Kidney glomerular epithelial cell (primary cell): ENCODE measurements at places on chromosomes 2 and 18.
A peak's percentile ranks its signal among the peaks of the same experiment; 100 is the strongest.

DNA sequence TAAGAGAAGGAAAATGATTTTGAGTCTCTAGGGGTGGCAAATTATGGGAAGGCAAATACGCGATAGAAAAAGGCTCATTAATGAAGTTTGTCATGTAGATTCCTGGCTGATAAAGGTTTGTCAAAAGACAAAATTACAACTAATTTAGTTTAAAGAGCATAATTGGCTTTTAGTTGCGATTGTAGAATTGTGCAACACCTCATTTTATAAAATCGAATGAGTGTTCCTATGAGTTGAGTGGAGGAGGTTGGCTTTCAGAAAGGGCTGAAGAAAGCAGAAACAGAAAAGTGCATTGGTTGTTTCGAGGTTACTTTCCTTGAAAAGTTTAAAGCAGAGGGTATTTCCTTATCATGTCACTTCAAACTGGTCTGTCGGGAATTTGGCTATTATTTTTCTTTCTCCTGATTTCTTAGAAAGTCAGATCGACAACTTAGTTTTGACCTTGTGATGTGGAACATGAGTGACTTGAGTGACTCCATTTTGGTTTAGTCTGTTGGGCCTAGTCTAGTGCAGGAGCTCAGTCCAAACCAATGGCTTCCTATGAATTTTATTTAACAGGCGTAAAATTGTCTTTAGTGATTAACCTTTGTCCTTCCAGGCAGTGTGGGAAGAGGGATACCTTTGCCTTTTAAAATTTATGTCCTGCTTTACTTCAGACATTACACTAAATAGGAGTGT is 2.2 kb upstream of the PCYOX1 start:
- DNase-seq: no peak

DNA sequence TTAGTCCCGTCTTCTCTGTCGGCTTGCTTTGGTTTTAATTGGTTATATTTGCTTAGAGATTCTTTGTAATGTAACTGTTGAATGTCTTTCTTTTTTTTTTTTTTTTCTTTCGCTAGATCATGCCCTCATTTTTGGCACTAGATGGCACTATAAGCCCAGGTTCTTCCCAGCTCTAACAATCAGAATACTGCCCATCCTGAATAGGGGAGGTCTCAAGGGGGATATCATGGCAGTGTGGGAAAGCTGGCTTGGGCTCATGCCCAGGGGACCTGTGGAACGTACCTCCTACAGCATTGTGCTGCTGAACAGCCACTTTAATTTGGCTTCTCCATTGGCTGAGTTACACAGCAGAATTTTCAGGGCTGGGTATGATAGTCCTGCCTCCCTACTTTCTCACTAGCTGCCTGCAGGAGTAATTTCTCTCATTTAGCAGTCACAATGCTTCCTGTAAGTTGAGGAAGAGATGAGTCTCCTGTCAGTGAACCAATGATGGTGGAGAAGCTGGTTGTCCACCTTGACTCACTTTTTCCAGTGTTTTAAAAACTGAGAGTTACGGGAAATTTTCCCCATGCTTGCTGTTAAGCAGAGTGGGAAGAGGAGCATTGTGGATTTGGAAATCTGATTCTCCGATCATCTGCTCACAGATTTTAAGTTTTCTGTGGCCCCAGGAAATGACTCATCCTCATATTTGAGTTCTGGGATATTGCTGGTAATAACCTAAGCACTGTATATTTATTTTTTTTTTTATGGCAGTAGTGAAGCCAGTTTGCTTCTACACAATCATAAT is 47.2 kb downstream of the RAD51AP2 start:
- no peak for DNase-seq

- no peak for DNase-seq
Measured at GRCh38 chr2:65901756-65902155, 469.4 kb upstream of the SPRED2 start.

- no peak for DNase-seq
Measured at GRCh38 chr2:179226961-179227259, 37.7 kb downstream of the SESTD1 start.

DNA sequence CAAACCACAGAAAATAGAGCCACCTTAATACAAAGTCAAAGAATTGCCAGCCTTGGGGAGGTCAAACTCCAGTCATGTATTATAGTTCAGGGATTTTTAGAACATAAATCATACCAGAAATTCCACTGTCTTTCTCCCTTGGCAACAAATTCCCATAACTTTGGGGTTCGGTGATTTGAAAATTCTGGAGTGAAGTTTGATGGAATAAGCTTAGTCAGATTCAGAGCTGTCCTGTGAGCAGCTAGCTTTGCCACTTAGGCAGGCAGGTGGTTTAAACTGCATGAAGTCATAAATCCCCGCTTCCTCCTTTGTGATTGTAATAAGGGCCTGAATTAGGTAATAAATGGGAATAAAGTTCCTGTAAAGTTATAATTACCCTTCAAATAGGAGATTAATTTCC is 457.0 kb upstream of the HNMT start:
- no peak for DNase-seq

DNA sequence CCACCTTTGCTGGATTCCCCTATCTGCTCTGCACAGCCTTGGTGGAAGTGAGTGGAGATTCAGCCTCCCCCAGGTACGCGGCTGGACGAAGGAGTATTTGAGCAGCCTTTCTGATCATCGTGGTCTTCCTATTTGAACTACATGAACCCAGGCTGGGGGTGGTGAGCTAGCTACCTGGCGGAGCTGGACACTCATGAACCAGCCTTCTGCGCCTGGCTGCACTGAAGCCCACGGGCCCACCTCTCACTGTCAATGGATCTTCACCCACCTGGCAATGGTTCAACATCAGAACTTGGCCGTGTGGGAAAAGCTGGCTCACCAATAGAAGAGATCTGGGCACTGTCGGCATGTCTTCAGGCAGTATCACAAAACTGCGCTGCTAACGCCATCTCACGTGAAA is 35.4 kb downstream of the ANKMY1 start:
- no peak for DNase-seq

DNA sequence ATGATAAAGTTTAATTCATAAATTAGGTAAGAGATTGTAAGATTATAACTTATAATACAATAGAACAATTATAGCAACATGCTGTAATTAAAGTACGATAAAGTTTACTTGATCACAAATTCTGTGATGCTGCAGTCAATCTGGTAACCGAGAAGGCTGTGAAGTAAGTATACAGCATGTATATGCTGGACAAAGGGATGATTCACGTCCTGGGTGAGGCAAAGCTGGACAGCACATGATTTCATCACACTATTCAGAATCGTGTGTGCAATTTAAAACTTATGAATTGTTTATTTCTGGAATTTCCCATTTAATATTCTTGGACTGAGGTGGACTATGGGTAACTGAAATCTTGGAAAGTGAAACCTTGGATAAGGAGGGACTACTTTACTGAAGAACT is 522.2 kb upstream of the CNTNAP5 start:
- no peak for DNase-seq

GRCh38 chr2:94874277-94874997 is 3.2 kb downstream of the TEKT4 start:
- DNase-seq: peak; percentile 6
